ENCODE measurements at places on chromosomes 7 and 10.

DNA sequence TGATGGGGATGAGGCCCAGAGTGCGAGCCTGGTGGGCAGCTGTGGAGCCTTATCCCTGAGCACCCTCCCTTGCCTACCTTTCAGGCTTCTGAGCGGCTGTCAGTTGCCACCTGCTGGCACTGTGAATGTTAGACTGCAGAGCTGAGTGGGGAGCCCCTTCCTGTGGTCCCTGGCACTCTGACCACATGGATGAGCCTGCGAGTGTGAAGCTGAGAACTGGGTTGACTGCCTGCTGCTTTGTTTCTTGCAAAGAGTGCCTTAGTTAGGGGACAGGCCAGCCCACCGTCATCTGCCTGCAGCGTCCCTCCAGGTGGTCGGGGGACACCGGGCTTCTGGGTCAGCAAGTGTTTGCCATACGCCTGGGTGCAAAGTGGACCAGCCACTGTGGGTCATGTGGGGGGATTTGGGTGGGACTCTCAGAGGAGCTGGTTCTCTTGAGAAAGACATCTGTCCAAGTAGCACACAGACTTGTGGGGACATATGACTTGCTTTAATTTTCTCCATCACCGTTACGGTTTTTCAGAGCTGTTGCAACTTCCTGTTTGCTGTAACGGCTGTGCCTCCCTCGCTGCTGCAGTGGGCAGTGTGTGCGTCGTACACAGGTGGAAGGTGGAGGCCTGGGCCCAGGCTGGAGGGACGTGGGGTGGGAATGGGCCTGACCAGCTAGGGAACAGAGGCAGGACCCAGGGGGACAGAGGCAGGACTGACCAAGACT lies 13.7 kb downstream of the INPP5A start:
- no peak for DNase-seq

GRCh38 chr7:99790407-99790806 lies 6.4 kb upstream of the CYP3A4 start:
- no peak for DNase-seq

DNA sequence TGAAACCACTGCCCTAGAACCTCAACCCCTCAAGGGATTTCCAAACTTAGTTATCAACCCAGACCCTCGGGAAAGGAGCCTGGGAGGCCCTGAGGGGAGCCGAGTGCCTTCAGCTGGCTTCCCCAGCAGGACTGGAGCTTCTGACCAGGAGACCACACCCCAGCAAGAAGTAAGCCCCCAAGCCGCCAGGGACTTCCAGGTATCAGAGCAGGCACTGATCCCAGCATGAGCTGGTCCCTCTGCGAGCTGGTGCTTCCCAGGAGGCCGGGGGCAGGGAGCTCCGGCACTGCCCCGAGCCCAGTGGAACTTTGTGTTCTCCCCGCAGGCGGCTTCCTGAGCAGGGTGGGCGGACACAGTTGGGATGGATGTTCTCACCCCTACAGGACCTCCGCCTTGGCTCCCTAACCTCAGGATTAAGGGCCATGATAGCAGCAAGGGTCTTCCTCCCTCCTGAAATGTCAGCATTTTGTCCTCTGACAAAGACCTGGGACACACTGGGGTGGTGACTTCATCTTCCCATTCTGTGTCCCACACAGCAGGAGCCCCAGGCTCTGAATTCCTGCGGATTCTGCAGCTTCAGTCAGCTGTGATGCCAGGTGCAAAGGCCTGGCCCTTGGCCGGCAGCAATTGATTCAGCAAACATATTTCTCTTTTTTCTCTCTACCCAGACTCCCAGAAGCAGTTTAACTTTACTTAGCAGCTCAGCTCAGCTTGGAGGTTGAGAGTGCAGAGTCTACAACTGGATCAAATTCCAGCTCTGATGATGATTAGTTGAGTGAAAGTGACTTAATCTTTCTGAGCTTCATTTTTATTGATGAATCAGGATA lies 11.6 kb downstream of the ATP6V0E2 start:
- DNase-seq, result no peak

DNA sequence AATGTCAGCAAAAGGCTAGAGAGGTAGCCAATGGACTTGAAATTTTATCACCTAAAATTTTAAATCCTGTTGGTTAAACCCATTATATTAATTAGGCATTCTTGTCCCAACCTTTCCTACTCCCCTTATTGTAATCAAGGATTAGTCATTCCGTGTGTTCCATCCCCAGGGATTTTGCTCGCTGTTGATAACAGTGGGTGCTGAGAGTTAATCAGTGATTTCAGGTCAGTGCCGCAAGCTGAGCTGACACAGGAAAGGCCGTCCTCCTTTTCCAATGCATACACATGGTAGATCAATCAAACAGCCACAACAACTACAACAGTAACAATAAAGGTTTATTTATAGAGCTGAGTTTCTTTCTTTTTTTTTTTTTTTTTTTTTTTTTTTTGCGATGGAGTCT lies 271.4 kb downstream of the ACTR3B start:
- DNase-seq, result no peak

- no peak for DNase-seq
Measured at GRCh38 chr10:132665946-132666704, 119.8 kb downstream of the NKX6-2 start.

DNA sequence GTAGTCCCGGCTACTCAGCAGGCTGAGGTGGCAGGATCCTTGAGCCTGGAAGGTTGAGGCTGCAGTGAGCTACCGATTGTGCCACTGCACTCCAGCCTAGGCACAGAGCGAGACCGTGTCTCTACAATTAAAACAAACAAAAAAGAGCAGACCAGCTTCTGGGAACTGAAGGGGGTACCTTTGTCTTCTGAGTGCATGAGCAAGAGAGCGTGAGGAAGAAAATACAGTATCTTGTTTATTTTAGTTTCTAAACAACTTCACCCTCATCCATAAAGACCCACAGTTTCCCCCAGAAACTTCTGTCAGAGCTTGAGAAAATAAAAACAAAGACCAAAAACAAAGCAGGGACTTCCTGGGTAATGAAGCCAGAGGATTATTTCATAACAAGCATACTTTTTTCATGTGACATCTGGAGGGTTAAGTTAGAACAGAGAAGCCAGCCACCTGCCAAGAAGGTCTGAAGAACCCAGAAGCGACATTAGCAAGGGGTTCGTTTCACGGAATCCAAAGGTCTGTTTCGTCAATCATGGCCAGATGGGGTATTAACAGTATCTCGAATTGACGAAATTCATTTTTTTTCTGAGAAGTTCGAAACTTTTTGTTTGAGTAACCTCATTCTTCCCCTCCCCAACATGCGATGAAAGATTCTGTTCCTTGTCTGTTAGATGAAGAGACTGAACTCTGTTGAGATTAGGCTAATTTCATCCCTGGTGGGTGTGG lies 10.2 kb upstream of the IL2RA start:
- DNase-seq, result no peak

GRCh38 chr10:66180581-66181318 lies 745.1 kb upstream of the LRRTM3 start:
- DNase-seq, result no peak

DNA sequence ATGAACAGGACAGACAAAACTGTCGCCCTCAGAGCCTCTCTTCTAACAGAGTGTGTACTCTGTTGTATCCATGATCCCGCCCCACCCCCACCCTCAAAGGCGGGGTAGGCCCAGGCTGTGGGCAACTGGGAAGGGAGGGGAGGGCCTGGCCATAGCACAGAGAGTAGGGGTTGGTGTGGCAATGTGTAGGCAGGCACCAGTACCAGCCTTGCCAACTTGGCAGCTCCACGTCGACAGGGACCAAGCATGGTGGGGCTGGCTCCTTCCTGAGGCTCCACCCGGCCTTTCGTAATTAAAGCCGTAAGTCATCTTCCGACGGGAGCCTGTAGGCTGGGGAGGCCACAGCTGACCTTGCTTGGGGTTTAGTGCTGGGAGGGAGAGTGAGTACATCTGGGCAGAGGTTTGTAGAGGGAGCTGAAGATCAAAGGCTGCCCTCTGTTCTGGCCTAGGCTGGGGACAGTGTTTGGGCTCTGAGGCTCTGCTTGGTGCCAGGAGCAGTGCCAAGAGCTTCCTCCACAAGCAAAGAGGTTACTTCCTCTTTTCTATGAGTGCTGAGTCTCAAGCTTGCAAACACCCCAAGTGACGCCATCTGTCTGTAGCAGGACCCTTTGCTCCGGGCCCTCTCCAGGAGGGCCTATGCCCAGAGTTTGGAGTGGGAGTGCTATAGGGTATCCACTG lies 121.6 kb downstream of the C10orf105 start:
- no peak for DNase-seq

DNA sequence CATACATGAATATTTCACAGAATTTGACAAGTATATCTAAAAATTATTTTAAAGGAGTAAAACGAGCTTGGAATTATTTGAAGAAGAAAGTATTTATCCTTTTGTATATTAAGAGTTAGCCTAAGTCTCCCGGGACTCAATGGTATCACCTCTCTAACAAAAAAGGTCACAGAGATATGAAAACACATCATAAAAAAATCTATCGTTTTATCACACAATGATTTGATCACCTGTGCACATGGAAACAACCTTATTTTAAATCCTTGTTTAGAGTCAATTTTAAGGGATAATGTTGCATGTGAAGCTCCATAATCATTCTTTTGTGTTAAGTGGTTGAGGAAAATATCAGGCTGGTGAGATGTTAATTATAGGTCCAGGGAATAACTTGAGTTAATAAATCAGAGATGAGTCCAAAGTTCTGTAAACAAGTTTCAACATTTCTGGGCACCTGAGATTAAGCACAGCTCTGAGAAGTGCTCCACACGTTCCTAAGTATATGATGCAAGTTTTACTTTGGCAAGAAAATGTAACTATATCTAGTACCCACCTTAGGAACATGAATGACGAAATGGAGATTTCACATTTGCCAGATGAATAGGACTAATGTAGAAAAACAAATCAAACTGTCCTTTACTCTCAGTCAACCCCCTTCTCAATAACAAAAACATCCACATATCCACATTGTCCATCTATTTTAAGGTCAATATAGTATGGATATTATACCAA lies 148.5 kb upstream of the AKR1E2 start:
- no peak for DNase-seq

Measured in stimulated activated CD8-positive, alpha-beta memory T cell treated with anti-CD3 and anti-CD28 coated beads, Interleukin-2, amount 100 ng/mL, for 1 hour (primary cell).